ENCODE measurements at places on chromosomes 4 and X.

DNA sequence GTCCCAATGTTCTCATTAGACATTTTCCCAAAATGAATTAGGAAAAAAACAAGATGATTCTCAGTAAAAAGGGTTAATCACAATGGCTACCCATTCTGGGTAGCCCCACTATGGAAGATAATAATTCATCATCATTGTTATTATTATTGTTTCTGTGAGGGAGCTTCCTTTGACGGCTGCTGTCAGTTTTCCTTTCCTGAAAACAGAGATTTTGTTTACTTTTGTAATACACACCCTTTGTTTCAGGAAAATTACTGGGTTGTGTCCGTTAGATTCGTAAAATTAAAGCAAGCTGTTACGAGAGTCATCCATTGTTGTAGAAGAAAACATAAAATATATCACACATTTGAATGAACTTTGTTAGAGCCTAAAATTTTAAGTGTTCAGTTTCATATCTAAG is 192.9 kb upstream of the ANKRD50 start:
- no peak for DNase-seq

DNA sequence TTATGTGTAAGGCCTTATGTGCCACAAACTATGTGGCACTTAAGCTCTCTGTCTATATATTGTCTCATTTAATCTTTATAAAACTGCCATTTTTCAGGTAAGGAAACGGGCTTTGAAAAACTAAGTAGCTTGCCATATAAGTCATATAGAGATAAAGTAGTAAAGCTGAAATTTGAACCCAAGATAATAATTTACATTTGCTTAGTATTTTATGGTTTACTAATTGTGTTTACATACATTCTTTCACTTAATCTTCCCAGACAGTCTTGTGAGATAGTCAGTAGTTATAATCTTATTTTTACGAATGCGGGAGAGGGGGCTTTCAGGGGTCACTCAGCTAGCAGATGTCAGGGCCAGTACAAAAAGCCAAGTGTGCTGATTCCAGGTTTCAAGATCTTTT is 13.9 kb upstream of the CCNG2 start:
- DNase-seq: no peak

- DNase-seq: no peak
These were observed 869 bp upstream of the GRXCR1 start for GRCh38 chr4:42891644-42892043.

DNA sequence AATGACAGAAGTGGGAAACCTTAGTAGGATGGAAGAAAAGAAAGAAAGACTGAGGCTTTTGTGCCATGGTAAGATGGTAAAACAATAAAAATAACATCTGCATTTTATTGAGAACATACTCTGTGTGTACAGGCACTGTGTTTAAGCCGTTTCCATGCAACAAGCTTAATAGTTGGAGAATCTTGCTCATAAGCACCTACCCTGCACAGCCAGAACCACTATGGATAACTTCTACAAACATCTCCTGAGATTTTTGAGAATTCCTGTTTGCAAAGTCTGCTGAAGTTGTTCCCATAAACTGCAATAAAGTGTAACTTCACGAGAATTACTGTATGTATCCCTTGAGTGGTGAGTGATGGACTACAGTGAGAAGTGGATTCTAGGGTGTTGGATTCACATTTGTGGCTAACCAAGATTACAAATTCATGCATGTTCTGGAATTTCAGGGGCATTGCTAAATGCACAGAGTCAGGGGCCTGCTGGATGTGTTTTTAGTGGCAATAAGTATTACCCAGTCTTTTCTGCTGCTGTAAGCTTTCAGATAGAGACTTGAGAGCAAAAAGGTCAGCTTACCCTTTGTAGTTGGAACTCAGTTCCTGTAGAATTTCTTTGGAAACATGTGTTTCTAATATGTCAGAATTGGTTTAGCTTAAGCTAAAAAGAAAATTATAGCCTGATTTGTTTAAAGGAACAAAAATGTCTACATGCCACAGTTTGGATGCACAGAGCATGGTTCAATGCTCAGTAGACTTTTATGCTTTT is 132.5 kb downstream of the AFF1 start:
- DNase-seq: no peak

DNA sequence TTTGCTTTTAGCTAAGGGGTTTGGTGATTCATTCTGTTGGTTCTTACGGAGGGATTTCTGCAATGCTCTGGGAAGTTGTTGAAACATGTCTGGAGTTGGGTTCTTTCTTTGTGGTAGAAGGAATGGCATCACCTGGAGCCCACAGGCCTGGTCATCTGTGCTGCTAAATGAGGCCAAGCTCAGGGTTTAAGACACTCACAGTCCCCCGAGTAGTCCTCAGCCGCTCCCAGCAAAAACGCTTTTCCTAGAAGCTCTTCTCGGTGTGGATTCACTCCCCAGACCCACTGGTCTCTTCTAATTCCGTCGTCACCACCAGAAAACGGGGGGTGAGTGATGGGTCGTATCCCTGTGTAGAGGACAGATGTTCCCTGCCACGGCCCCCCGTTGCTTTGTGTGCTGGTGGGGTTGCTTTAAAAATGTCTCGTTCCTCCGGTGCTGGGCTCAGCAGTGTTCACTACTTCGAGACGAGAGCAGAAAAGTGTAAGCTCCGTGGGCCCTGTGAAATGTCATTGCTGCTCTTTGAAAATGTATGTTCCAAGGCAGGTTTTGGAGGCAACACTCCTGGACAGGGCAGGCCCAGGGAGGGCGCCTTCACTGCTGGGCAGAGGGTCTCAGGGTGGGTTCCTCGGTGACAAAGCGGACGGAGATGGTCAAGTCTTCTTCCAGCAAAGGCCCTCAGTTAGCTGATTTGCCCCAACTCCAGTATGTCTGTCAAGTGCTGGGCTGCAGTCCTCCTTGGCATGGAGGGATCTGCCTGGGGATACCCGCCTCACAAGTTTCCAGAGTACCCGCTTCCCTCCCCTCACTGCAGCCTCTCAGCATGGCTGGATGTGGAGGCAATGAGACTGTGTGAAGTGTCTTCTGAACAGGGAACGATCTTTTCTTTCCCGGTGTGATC is 37.3 kb downstream of the PSAPL1 start:
- DNase-seq: no peak
